ENCODE measurements at places on chromosomes 1 and 21. TPM values are rescaled to one million over a fixed set of nuclear protein-coding genes. Genes with fewer than 3 reads are reported as not detected.

Gene FAM131C
- 0.38 TPM for total RNA-seq

Gene RAB7B
- total RNA-seq, result not detected

Gene AQP10
- not detected for total RNA-seq

Gene CCDC18
- 4.6 TPM for total RNA-seq

Gene CORT
- total RNA-seq, result 0.29 TPM

Gene EPHA10
- total RNA-seq, result not detected

Gene BTBD19
- total RNA-seq, result 32.7 TPM

Gene TNFRSF1B
- total RNA-seq, result 38.6 TPM

Gene SPRR5
- total RNA-seq, result not detected

Data from vein endothelial cell (primary cell).